Activated CD8-positive, alpha-beta T cell treated with anti-CD3 and anti-CD28 coated beads for 36 hours (primary cell): ENCODE measurements at places on chromosomes 4 and X.

GRCh38 chr4:17336524-17336961, 175.3 kb downstream of the QDPR start:
- DNase-seq: peak; percentile 88

DNA sequence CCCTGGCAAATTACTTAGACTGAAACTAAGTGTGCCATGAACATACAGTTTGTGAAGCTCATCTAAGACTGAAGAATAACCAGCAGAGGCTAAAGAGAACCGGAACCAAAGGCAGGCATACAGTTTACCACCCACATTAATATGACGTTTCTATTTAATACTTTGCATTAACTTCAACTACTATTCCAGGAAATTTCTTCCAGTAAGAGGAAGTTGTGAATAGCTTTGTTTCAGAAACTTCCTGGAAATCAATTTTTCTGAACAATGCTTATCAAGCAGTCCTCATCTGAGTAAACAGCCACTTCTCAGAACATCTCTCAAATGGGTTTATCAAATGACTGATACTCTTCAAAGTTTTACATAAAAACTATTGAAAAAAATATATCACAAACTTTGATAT, 252.7 kb downstream of the OPHN1 start:
- no peak for DNase-seq

- peak; percentile 76 for DNase-seq
Measured at GRCh38 chrX:136768469-136769084, 12.2 kb downstream of the ARHGEF6 start.

- DNase-seq: no peak
Measured at GRCh38 chr4:142960126-142960525, 114.0 kb upstream of the INPP4B start.

GRCh38 chrX:31421441-31421840, 349.6 kb upstream of the FTHL17 start:
- DNase-seq: no peak

DNA sequence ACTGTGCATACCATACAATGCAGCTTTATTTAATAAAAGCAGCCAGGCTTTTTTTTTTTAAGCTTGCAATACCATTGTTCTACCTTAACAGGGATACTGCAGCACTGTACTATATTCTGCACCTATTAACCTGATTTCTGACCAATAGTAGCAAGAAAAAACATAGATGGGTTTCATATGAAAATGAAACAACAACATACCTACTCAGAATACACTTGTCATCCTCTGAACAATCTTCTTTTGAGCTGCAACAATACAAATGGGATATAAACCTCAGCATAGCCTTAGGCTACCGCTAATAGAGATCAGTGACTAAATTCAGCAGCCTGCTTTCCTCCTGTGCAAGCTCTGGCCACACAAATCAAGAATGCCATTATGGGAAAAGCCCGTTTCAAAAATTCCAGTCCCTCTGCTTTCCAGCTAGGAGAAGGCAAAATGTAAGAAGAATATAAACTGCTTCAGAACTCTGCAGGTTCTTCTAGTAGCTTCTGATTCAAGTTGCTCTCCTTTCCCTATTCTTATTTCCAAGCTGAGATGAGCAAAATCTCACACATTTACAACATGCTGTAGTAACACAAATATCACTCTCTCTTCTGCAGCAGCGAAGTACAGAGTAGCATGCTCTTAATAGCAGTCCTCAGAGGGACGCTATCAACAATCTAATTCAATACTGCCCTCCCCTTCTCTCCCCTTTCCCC, 143.4 kb downstream of the KLHL13 start:
- no peak for DNase-seq

DNA sequence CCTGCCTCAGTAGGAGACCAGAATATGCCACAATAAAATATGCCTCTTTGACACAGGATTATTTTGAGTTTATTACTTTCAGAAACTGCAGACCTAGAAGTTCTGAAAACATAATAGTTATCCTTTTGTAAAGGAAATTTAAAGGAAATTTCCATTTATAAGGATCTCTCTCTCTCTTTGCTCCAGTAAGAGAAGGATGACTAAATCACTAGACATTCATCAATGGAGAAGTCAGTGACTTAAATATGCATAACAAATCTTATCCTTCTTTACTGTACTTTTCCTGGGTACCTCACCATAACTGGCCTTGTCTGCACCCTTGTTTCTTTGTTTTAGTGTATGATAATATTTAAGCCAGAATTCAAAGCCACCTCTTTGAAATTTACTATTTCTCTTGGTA, 28.3 kb upstream of the OPHN1 start:
- DNase-seq: no peak

DNA sequence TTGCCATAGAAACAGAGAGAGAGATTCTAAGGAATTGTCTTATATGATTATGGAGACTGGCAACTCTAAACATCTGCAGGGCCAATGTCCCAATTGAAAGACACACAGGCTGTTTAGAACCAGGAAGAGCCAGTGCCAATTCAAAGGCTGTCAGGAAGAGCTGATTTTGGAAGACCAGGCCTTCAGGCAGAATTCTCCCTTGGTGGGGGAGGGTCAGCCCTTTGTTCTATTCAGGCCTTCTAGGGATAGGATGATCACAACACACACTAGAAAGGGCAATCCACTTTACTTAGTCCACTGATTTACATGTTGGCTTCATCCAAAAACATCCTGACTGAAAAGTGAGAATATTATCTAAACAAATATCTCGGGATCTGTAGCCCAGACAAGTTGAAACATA, 15.2 kb downstream of the C4orf46 start:
- no peak for DNase-seq

DNA sequence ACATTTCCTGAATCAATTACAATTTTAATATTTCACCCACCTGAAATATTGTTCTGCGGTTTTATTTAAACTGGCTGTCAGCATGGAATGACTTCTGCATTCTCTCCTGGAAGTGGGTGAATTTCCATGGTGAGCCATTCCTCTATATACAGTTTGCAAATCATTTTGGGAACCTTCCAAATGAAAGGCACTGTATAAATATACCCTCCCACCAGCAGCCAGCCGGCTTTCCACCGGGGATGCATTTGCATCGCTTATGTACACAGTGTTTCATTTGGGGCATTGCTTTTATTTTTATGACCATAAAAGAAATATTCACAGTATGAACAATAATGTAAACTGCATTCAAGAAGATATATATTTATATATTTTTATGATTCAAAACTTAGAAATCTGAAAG, 4.7 kb upstream of the IL1RAPL1 start:
- no peak for DNase-seq

- no peak for DNase-seq
Measured at GRCh38 chr4:10009861-10010500, 11.3 kb downstream of the SLC2A9 start.

DNA sequence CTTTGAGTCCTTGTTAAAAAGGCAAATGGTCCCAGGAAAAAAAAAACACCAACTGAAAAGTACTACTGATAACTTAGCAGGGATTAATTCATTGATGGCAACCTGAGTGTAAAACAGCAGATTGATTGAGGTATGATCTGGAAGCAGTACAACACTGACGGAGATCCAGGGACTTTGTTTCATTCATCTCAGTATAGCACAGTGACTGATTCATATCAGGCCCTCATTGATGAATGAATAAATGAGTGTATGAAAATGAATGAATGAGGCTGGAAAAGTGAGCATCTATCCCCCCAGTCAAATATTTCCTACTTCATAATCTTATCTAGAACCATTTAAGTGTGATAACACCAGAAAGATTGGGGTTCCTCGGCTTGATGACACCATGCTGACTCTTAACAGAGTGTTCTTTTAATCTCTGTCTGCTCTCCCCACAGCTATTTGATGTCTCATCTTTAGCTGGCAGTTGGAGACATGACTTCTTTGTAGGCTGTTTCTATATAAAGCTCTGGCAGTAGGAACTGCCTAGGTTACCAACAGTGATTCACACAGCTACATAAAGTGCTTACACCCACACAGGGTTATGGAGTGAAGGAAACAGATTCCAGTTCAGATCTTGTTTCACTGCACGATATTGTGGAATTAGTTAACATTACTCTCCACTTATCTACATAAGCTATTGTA, 18.6 kb upstream of the RNF128 start:
- no peak for DNase-seq

DNA sequence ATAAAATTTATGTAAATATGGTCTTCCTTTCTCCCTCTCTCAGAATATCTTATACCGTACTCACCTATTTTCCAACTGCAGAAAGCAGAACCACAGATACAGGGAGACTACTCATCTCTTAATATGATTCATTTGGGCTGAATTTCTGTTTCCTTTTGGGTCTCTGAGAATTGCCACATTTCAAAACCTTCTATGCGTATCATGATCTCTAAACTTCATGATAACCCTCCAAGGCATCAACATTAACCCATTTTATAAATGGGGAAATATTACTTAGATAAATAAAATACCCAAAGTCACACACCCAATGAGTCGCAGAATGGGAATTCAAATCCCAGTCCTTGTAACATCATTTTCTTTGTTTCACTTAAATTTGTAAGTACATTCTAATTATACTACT, 16.6 kb upstream of the PRDM8 start:
- DNase-seq: no peak

- DNase-seq: no peak
Measured at GRCh38 chrX:145654486-145654885, 163.1 kb upstream of the SLITRK2 start.

DNA sequence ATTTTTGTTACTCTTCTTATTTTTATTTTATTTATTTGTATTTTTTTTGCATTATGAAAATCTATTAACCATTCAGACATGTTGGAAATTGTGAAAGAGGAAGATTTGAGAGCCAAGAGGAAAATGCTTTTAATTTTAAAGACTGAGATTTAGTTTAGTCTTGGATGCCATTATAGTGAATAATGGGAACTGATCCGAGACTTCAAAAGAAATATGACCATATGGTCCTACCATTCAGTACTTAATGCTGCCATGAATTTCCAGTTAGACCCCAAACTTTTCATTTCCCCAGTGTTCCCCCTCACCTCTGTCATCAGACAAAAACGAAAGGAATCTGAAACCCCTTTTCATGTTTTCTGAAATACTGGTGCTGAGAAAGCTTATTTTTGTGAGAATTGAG, 95.5 kb downstream of the TENM3 start:
- no peak for DNase-seq

- no peak for DNase-seq
Measured at GRCh38 chr4:150518559-150518958, 63.4 kb upstream of the MAB21L2 start.

- DNase-seq: no peak
Measured at GRCh38 chr4:52783069-52783468, 31.8 kb upstream of the ERVMER34-1 start.

GRCh38 chr4:113534711-113535110, 226.8 kb downstream of the CAMK2D start:
- no peak for DNase-seq

DNA sequence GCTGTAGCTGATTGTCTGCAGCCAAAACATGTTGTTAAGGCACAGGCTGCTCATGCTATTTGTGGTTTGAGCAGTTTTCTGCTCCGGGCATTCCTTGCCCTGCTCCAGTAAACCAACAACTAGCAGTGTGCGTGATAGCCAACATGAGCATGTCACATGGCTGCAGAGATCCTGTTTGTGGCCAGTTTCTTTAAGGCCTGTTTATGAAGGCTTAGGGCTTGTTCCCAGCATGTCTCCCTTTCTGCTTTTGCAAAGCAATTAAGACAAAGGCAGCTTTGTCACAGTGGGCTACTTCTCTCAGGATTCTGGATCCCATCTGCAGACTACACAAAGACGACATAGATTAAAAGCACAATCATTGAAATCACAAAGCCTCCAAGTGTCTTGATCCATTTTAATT, 160.5 kb downstream of the ZNF518B start:
- DNase-seq: no peak

GRCh38 chr4:152696764-152697261, 17.0 kb upstream of the TMEM154 start:
- DNase-seq: peak; percentile 72

GRCh38 chr4:89216866-89217265, 90.7 kb downstream of the GPRIN3 start:
- DNase-seq: no peak

- no peak for DNase-seq
Measured at GRCh38 chr4:106677213-106677612, 308.6 kb upstream of the GIMD1 start.
